ENCODE measurements at places on chromosomes 3 and 15.

DNA sequence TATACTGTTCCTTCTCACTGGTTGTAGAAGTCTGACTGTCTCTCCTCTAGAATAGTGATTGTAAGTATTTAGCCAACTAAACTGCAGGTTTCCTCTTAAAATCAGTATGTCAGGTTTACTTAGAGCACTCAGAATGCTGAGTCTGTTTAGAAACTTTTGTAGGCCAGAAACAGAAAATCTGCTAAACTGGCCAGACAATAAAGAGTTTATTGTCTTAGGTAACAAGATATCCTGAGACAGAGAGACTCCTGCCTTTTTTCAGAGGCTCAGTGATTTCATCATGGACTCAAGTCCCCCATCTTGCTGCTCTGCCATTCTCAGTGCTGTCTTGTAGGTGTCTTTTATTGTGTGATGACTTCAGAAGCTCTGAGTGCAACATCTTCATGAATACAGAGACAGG, 279.0 kb downstream of the MFSD1 start:
- no peak for DNase-seq

GRCh38 chr3:141407047-141407446, 38.7 kb downstream of the ZBTB38 start:
- no peak for DNase-seq

DNA sequence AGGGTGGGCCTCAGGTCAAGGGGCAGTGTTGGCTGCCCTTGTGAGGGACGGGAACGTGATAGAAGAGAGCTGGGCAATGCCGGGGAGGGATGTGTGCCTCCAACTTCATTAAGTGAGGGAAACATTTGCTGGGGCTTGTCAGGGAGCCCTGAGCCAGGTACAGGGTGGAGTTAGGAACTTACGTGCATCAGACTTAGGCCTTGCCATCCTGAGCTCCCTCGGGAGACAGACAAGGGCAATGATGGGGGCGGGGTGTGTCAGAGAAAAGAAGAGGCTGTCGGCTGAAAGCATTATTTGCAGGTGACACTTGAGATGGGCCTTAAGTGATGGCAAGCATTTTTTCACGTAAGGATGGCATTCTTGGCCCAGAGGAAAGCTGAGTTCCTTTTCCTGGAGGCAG, 1.6 kb downstream of the FAM131A start:
- no peak for DNase-seq

- no peak for DNase-seq
Observed at GRCh38 chr3:168645180-168645579, 549.5 kb upstream of the GOLIM4 start.

DNA sequence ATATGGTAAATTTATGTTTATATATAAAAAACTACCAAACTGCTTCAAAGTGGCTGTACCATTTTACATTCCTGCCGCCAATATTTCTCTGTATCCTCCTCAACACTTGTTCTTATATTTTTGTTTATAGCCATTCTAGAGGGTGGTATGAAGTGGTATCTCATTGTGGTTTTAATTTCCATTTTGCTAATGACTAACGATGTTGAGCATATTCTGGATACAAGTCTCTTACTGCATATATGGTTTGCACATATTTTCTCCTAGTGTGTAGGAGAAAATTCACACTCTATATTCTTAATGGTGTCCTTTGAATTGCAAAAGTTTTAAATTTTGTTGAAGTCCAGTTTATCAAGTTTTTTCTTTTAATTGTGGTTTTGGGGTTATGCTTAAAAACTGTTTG, 15.1 kb downstream of the NMD3 start:
- no peak for DNase-seq

DNA sequence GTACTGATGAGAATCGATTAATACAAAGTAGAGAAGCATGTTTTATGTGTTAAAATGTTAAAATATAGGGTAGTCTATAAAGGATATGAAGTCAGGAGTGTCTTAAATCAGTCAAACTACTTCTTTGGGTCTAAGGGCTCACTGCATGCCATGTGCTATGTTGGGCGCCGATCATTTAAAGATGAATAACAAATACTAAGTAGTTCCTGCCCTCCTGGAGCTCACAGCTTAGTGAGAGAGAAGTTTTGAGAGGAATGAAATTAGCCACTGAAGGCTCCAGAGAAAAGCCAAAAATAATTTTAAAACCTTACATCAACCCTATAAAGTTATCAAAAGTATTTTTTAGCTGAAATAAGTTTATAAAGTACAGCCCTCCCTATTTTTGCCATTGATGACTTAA, 44.5 kb downstream of the BLM start:
- DNase-seq = no peak

DNA sequence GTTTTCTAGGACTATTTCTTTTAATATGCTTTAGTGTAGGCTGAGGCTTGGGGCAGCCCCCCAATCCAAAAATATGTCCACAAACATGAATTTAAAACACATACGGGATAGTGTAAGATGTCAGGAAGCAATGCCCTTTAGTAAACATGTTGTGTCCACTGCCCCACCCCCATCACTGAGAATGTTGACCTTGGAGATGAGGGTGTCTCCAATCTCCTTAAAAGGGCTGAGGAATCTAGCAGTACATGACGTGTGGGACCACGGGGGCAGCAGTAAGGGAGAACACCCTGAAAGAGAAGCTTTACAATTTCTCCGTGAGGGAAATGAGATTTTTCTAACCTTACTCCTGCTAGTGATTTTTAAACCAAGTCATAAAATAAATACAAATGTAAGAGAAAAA, 84.7 kb downstream of the SQOR start:
- DNase-seq = no peak

GRCh38 chr3:178140531-178141304, 395.5 kb upstream of the KCNMB2 start:
- no peak for DNase-seq

GRCh38 chr15:85005746-85006145, 24.1 kb downstream of the PDE8A start:
- no peak for DNase-seq

DNA sequence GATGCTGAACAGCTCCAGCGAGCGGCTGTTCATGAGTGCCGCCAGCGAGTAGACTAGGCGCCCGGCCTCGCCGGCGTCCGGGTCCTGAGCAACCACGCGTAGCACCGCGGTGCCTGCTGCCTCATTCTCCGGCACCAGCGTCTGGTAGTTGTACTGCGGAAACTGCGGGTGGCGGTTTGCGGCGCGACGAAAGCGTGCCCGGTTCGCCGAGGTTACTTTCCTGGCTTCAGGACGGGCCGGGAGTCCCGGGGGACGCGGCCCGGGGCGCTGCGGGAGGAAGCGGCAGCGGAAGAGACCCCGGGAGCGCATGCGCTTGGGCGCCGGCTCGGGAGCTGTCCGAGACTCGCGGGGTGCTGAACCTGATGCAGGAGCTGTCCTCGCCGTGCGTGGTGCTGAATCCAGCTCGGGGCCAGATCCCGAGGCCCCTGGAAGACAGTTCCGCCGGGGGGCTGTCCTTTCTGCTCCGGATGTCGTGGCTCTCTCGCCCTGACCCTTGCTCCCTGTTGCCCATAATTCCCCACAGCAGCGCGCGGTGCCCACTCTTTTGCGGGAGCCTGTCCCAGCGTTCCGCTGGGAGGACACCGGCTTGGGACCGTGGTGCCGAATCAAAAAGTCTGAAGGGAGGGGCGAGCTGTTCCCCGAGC, 1.1 kb downstream of the CELSR3 start:
- DNase-seq = no peak

GRCh38 chr3:161558236-161558635, 61.6 kb downstream of the OTOL1 start:
- DNase-seq = no peak

DNA sequence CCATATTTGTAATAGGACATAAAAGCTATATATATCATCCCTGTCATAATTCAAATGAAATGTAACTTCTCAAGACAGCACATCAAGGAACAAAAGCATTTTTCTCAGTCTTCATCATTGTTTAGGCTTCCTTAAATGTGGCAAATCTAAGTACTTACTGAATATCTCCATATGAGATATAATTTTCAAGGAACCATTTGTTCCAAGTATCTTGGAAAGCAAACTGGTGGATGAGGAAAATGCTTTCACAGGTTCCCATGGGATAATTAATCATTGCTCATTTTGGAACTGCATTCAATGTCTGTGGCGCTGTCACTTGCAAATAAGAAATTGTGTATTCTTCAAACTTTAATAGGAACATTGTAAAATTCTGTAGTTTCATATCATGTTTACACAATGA, 52.6 kb upstream of the ZNF385D start:
- DNase-seq = no peak

- no peak for DNase-seq
Observed at GRCh38 chr15:72540606-72541237, 66.6 kb downstream of the ARIH1 start.

DNA sequence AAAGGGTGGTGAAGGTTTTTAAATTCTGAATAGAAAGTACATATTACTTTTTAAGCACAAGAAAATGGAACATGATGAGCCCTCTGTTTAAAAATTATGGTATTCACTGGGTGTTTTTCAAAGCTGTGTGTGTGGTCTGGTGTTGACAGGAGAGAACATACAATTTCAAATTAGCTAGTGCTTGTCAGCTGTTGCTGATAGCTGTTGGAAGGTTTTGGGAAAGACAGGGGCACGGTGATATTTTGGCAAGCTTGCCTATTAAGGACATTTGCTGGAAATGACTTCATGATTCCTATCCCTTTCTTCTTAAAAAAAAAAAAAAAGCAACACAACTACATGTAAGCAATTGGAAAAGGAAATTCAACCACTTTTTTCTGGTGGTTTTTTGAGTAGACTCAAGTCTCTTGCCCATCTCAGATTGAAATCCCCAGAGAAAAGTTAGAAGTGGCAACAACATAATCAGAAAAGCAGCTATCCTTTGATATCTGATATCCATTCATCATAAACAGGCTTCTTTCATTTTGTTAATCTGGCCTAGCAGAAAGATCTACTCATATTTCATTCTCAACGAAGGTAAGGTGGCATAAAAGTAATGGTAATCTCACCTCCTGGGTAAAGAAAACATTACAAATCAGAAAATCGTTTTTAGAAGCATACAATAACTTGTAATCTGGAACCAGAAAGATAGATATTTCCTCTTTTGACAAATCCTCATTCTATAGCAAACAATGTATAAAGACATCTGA, 130.0 kb downstream of the RBMS3 start:
- peak; percentile 34 for DNase-seq

GRCh38 chr3:37303416-37303815, 129.0 kb upstream of the LRRFIP2 start:
- no peak for DNase-seq

DNA sequence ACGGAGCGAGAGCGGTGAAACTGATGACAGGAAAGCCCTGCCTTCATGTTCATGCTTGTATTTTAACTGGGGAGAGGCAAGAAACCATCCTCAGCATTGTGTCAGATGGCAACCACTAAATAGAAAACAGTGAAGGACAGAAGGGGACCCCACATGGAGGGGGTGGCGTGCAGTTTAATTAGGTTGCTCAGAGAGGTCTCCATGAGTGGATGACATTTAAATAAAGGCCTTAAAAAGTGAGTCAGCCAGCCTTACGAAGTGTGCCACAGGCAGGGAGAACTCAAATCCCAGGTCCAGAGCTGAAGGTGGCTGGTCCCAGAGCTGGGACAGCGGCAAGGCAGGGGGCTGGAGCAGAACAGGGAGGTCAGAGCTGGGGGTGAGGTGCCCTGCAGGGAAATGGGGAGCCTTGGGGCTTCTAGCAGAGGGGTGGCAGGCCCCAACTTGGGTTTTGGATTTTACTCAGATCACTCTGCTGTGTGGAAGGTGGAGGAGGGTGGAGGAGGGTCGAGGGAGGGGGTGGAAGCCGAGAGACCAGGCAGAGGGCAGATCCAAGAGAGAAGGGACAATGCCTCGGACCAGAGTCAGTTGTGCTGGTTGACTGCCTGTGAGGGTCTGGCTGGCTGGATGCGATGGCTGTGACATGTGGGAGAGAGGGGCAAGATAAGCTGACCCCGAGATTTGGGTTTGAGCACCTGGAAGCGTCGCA, 73.7 kb downstream of the KLF13 start:
- DNase-seq = no peak

GRCh38 chr3:119177321-119177720, 3.9 kb downstream of the UPK1B start:
- no peak for DNase-seq

- DNase-seq = no peak
Observed at GRCh38 chr3:3212781-3213440, 33.4 kb upstream of the CRBN start.

- no peak for DNase-seq
Observed at GRCh38 chr3:46599590-46599989, 12.7 kb upstream of the FAM240A start.

DNA sequence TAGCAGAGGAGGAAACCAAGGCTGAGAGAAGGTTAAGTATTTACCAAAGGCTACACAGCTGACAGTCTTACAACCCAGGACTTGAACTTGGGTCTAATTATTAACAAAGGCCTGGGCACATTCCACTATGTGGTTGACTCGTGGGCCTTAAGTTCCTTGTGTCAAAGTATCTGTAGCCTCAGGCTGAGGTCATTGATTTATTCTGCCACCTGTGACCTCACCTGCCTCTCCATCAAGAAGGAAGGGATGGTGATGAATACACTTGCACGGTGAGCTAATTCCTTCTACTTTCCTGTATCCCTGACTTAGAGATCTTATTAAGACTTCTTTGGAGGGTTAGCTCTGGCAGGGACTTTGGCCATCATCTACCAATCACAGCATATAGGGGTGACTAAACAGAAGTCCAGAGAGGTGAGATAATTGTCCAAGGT, 19.9 kb upstream of the LRRC58 start:
- no peak for DNase-seq

GRCh38 chr3:169256027-169256426, 407.5 kb downstream of the MECOM start:
- DNase-seq = no peak

- no peak for DNase-seq
Observed at GRCh38 chr3:150515210-150515609, 31.1 kb downstream of the SERP1 start.

GRCh38 chr15:69704700-69705099, 252.1 kb downstream of the RPLP1 start:
- DNase-seq = no peak

GRCh38 chr15:25930931-25931330, 67.8 kb upstream of the ATP10A start:
- no peak for DNase-seq

DNA sequence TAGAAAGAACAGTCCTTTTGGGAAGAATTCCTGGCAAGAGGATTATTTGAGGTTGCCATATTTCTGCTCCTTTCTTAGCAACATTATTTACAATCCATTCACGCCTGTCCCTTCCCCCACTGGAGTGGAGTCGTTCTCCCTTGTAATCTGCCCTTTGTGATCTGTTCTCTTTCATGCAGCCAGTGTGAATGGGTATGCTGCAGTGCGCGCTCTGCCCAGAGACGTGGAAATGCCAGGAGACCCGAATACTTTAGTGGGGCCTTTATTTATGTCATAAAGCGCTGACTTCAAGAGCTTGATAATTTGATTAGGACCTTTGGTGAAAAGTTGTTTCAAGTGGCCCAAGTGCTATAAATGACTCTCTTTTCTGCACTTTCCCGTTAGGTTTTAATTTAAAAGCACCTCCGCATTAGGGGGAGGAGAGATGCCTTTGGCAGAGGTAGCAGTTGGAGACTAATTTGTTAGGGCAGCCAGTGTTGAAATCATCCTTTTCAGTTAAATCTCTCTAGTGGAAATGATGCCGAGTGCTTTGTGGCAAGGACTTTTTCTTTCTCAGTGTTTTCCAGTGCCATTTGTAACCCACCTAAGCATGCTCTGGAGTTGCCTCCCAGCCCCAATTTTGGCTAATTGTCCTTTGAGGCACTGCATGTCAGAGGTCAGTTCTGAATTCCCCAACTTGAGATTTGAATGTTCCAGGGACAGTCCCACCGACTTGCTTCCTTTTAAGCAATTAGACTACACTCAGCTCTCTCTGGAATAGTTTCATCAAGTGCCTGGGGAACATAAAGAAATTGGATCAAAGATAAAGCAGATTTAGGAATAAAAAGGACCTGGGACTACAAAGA, 52.4 kb downstream of the PSMD6 start:
- peak; percentile 21 for DNase-seq

GRCh38 chr3:196124608-196125007, 42.7 kb upstream of the TFRC start:
- no peak for DNase-seq
